Neural progenitor cell (in vitro differentiated cells): ENCODE measurements at places on chromosomes 16 and 17.

DNA sequence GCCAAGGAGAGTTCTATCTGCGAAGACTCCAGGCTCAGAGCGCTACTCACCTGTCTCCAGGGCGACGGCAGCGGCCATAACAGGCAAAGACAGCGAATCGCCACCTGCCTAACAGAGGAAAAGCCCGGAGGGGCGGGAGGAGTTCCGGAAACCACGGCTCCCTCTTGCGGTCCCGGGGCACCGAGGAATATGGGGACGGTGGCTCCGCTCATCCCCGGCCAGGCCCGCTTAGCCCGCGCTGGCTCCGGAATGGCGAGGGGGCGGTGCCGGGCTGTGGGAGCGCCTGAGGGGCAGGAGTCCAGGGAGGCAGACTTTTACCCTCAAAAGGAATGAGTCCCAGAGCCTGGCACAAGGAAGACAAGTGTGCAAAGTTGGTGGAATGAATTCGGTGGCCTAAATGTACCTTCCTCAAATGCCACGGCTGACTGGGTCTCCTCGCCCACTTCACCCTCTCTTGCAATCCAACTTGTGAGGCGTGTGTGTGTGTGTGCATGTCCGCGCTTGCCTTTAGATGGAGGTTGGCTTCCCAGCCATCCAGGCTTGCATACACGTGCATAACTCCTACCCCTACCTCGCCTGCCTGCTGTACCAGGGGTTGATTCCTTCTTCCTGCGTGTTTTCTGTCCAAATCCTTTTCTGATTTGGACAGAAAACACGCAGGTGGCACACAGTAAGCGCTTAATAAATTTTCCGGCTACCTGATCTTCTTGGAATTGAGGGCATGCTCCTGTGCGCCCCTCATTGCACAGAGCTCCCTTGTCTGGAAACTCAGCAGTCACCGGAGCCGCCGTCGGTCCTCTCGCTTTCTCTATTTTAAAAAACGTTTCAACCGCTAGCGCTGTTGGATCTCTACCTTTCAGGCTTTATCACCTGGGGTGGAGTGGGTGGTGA, 3.5 kb downstream of the C17orf100 start:
- DNase-seq = peak; percentile 79

GRCh38 chr17:35529866-35530265, 7.6 kb downstream of the SLFN12L start:
- no peak for DNase-seq

- DNase-seq = no peak
Observed at GRCh38 chr17:9839433-9839832, 13.7 kb downstream of the GLP2R start.

DNA sequence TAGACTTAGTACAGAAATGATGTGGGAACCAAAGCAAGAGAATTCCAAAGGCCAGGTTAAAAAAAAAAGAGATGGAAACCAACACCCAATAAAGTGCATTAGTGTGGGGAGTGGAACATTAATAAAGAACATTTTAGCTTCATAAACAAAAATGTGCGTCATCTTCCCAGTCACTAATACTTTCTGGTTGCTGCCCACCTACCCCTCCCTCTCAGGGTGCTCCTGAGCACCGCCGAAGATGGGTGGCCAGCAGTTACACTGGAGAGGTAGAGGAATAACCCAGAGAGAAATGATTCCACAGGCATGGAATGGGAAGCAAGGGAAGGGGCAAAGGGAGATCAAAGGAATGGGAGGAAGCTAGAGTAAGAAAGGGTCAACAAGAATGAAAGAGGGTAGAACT, 6.0 kb upstream of the CHD3 start:
- no peak for DNase-seq

DNA sequence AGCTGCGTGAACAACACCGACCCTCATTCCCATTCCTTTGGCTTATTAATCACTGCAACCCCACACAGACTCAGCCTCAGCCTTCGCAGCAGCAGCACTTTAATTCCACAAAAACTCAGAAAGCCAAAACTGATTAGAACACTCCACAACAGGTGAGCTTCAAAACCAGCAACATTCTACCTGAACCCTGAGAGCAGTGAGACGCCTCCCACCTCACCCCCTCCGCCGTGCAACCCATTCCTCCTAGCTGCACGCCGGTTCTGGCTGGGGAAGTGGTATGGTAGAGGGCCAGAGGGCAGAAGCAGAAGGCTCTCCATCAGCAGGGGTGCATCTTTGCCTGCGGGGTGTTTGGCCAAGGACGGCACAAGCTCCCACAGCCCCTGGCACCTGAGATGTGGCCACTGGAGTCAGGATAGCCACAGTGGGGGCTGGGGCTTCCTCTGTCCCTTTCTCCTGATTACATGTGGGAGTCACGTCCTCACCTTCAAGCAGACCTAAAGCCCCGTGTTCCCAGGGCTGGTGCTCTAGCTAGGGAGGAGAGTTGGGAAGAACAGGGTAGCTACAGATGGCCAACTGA, 1.6 kb downstream of the BORCS6 start:
- no peak for DNase-seq

GRCh38 chr17:75273977-75274708, 3.1 kb upstream of the MIF4GD start:
- DNase-seq = no peak

DNA sequence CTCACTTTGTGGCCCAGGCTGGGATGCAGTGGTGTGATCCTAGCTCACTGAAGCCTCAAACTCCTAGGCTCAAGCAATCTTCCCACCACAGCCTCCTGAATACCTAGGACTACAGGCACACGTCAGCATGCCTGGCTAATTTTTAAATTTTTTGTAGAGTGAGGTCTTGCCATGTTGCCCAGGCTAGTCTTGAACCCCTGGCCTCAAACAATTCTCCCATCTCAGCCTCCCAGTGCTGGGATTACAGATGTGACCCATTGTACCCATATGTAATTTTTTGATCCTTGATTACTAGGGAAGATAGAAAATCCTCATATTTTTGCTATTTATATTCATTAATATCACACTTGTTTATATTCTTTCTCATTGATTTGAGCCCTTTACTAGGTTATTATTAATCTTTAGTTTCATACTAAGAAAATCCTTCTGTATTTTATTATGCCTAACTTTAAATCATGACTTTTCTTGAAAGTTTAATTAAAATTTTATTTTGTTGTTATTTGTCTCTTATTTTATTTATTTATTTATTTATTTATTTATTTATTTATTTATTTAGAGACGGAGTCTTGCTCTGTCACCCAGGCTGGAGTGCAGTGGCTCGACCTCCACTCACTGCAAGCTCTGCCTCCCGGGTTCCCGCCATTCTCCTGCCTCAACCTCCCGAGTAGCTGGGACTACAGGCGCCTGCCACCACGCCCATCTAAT, 75.4 kb downstream of the BCAS3 start:
- DNase-seq = no peak

GRCh38 chr17:61413661-61414126, 14.1 kb downstream of the TBX2 start:
- no peak for DNase-seq

GRCh38 chr16:21996923-21997696, 3.8 kb downstream of the PDZD9 start:
- no peak for DNase-seq

DNA sequence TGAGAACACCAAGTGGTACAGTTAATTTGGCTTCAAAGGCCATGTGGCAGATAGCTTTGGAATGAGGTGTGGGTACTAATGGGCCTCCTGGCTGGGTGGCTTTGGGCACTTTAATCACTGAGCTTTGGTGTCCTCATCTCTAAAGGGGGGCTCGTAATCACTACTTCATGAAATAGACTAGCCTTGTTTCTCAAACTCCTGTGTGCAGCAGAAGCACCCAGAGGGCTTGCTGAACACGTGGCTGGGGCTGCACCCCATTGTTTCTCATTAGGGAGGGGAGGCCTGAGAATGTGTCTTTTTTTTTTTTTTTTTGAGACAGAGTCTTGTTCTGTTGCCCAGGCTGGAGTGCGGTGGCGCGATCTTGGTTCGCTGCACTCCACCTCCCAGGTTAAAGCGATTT, 5.8 kb downstream of the EPN2 start:
- no peak for DNase-seq

- DNase-seq = no peak
Observed at GRCh38 chr16:59339871-59340270, 605.8 kb upstream of the GOT2 start.

- DNase-seq = no peak
Observed at GRCh38 chr17:47203984-47204721, 5.0 kb upstream of the MYL4 start.

GRCh38 chr16:35862242-35862641, 2402.8 kb downstream of the TP53TG3F start:
- DNase-seq = no peak

GRCh38 chr16:50323335-50324011, 45.3 kb downstream of the BRD7 start:
- DNase-seq = no peak

DNA sequence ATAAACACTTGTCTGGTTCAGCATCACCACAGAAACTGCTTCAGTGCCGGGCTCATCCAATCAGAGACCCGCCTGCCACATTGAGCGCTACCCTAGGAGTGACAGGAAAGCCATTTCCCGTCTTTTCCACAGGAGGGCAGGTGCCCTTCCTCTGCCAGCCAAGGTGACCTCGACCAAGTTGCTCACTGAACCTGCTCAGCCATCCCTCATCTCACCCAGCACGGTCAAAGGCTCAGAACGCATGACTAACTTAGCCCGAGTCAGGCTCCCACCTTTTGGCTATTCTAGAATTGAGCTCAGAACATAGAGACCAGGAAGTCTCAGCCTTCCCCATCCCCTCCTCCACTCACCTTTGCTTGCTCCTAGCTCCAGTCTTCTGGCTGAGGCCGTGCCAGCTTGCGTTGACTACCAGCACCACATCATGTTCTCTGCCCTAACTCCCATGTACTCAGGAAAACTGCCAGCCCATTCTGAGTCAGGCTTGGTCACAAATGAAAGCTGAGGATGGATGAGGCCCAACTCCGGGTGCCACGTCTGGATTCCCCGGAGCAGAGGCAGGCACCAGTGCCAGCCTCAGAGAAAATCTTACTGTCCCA, 15.6 kb downstream of the MRPS23 start:
- peak; percentile 51 for DNase-seq

- DNase-seq = no peak
Observed at GRCh38 chr16:89593841-89594240, 18.3 kb downstream of the CPNE7 start.

GRCh38 chr17:337866-338265, 14.7 kb downstream of the RPH3AL start:
- no peak for DNase-seq

- DNase-seq = no peak
Observed at GRCh38 chr17:79071161-79071740, 3.4 kb upstream of the ENGASE start.

DNA sequence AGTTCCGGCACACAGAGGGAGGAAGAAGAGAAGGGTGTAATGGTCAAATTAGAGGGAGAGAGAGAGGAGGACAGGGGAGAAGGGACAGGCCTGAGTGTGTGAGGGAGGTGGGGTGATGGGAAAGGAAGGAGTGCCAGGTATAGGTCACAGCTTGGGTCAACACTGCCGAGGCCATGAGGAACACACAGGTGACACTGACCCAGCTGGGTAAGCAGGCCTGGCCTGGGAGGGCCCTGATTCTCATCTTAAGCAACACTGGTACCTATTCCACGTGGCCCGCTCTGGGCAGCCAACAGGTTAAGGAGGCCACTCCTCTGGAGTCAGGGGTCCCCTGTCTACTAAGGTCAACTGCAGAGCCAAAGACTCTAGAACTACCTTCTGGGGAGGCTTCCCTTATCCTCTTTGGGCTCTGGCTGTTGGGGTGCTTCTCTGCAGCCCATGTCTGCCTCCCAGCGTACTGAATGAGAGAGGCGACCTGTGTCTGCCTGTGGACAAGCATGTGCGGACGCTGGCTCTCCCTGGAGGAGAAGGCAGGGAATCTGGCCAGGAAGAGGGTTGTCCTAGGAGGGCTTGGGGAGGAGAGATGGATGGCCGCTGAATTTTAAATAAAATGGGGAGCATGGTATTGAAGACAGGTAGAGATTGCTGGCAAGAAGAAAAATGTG, 57.6 kb downstream of the RGS9 start:
- no peak for DNase-seq

GRCh38 chr16:69440250-69440649, 15.8 kb downstream of the CYB5B start:
- DNase-seq = no peak

- no peak for DNase-seq
Observed at GRCh38 chr16:56626685-56627084, 1.1 kb downstream of the MT1E start.

DNA sequence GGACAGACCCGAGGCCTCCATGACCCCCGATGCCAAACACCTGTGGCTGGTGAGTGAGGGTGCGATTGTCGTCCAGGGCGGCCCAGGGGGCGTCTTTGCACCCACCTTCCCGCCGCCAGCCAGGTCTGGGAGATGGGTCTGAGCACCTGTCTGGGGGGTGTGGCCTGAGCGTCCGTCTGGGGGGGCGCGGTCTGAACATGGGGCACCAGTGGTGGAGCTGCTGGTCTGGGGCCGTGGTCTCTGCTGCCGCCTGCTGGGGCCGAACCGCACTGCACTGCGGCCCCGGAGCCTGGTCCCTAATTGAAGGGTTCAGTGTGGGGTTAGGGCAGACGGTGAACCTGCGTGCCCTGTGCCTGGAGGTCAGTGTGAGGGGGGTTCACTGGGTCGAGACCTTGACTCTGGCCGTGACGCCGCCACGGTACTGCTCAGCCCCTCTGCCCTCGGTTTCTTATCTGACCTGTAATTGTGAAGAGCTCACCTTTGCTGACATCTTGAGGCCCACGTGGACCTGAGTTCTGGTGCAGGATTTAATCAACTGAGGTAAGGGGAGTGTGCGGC, 12.6 kb upstream of the TCF25 start:
- peak; percentile 72 for DNase-seq

DNA sequence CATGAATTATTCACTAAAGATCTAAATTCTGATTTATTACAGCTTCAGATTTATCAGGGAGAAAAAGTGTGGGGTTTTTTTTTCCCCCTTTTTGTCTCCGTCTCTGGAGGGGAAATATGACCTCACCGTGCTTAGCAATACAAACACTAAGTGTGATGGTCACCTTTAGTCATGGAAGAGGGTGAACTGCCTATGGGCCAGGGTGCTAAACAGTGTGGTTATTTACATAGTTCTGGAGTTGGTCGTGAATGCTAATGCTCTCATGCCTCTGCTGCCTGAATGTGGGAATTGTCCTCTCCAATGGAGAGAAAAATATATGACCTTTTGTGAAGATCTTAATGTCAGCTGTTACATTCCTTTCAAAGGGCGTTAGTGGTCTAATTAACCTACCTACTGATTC, 44.8 kb upstream of the MSI2 start:
- DNase-seq = no peak

DNA sequence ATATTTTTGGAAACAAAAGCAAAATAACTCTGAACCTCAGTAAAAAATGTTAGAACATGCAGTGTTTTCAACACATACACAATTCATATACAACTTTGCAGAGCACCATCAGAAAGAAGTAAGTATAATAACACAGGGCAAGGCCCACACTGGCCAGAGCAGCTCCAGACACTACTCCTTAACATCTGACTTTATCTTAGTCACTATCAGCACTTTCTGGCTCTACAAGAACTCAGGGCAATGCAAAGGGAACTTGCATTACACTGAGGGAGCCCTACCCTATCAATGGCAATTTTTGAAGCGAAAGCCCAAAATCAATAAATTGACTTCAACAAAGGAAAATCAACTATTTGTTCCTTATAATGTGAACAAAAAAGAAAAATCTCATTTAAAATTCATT, 16.5 kb downstream of the RNF157 start:
- DNase-seq = no peak
